ENCODE measurements at places on chromosomes 3 and 15.

GRCh38 chr3:53821631-53822121 lies 24.5 kb downstream of the CHDH start:
- no peak for DNase-seq

GRCh38 chr3:179321668-179322285 lies 1.1 kb upstream of the ZNF639 start:
- no peak for DNase-seq

GRCh38 chr3:76954412-76954811 lies 85.5 kb upstream of the ROBO2 start:
- no peak for DNase-seq

- DNase-seq = no peak
Observed at GRCh38 chr15:57751177-57751800, 44.8 kb downstream of the POLR2M start.

GRCh38 chr3:105653868-105654267 lies 214.9 kb downstream of the CBLB start:
- DNase-seq = no peak

DNA sequence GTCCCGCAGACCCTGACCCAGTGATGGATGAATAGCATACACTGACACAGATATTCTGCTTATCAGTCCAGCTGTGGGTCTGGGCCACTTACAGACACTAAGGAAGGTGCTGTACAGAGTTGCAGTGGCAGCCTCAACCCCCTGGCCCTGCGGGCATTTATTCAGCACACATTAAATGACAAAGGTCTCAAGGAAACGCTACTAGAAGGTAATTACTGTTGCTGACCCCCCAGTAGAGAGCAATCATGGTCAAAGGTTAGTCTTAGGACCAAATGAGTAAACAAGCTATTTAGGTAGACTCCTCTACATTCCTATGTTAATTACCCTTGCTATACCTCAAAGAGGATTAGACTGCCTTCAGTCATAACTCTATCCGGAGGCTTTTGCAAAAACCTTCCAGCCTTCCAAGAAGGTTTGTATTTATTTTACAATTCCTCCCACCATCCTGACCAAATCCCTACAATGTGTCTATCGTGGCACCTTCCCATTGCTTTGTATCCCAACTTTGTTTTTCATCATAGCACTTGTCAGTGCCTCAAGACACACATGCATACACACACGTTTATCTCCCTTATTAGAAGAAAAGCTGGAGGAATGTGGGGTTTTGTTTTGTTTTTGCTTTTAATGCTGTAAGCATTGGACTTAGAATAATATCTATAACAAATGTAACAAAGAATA lies 227.9 kb downstream of the PYDC2 start:
- no peak for DNase-seq

DNA sequence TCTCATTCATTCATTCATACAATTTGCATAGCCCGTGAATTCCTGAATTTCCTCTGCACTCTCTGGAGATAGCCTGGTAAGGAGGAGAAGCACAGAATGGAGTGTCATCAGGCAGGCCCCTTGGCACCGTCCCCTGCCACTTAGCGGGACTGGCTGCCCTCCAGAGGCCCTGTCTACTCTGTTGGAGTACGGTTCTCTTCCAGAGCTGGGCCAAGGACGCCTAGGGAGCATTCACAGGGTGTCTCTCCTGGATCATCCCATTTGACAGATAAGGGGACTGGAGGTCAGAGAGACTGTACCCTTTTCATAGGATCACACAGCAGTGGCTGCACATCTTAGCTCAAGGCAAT lies 48.0 kb downstream of the PTH1R start:
- DNase-seq = no peak

- DNase-seq = no peak
Observed at GRCh38 chr3:145623349-145623748, 537.6 kb downstream of the PLOD2 start.

- DNase-seq = no peak
Observed at GRCh38 chr3:188760408-188760807, 411.4 kb upstream of the TPRG1 start.

- DNase-seq = no peak
Observed at GRCh38 chr3:167780214-167780883, 44.8 kb downstream of the SERPINI1 start.

DNA sequence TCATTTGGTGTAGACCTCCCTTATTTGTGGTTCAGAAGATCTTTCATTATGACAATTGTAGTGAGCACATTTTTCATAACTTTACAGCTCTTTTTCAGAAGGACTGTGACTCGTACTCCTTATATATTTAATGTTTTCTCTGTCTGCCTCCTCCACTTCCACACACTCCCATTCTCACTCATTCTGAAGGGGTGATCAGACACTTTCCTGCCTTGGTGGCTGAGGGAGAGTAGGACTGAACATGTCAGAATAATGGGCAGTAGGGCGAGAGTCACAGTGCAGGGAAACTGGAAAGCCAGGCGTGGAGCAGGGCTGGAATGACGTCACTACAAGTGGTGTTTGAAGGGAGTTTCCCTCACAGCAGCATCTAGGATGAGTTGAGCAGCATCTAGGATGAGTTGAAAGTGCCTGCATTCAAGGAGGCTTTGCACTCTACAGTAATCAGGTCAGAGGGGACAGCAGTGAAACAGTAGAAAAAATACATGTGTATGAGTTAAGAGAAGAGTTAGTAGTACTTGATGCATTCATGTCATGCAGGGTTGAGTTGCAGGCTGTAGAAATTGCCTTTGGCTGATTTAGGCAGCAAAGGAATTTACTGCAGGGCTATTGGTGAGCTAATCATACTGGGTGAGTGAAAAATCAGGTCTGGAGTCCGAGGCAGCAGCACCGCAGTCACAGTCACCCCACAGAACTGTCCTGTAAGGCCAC lies 36.3 kb upstream of the FBXL22 start:
- DNase-seq = no peak

DNA sequence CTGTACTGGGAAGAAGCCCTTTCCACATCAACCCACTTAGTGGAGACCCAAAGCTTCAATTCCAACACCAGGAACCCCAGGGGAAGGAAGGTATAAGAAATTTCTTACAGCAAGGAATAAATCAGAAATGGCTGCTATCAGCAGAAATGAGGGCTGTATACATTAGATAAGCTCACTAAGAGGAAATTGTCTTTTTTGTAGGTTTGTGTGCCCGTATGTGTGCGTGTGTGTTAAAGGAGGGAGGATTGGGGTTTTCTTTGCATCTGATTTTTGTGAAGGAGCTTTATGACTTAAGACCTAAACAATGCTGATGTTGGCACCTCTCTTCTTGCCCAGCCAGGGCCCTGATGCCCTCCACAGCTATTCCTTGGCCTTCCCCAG lies 18.6 kb downstream of the ARRDC4 start:
- DNase-seq = no peak

DNA sequence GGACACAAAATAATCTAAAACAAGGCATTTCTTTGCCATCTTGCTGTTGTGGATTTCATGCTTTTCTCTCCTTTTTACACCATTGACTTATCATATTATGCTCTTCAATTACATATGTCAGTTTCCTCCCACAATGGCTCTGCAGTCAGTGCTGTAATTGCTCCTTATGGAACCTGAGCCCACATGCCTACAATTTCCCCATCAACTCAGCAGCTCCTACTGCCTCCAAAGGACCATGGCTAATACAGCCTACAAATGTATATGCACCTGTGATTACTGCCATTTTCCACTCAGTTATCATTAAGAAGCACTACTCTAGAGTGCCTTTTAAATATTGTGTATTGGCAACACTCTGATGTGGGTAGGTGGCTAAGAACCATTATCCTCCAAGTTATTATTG lies 30.8 kb downstream of the RTP4 start:
- DNase-seq = no peak

- DNase-seq = no peak
Observed at GRCh38 chr3:21409401-21409800, 341.6 kb downstream of the ZNF385D start.
